Iris pigment epithelial cell (primary cell): ENCODE measurements at places on chromosomes 12 and 14.
A peak's percentile ranks its signal among the peaks of the same experiment; 100 is the strongest.

DNA sequence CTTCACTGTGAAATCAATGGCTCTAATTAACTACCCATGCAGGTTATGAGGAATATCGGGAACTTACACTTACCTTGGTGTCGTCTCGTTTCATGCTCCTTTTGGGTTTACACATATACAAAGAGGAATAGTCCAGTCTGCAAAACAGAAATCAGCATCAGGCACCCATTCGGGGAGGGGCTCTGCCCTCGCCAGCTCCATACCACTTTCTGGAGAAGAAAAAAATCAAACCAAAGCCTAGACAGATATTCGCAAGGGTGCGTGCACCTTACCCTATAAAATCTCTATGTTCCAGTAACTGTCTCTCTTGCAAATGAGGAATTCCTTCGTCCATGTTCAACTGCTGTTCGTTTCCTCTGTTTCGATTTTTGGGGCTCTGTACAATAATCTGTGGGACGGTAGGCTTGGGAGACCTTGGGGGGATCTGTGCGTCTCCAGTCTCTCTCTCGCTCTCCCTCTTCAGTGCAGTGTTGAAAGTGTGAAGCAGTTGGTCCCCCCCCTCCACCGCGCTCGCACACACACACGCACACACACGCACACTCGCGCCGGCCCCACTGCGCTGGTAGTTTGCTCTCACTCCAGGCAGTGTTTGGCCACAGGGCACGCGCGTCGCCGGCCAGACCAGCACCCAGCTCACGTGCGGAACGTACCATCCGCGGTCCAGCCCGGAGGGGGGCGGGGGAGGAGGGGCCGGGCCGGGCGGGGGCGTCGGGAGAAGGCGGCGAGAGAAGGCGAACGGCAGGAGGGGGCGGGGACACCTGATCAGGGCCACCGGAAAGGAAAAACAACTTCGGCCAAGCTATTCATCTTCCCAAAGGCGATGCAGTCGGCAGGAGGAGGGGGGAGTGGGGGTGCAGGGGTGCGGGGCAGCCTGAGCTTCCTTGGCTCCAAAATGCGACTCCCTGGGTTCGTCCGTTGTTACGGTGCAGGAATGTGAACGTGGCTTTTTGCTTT lies at the start of gene BHLHE41:
TSS of gene BHLHE41 (minus strand) at position 592 of the 954 bp plus-strand sequence. CDS start at position 334, 258 bp downstream.
- peak; percentile 67 for DNase-seq

GRCh38 chr14:35201066-35201465 lies 78.7 kb downstream of the PRORP start:
- no peak for DNase-seq

- DNase-seq = no peak
These were observed 66.9 kb downstream of the CMKLR1 start for GRCh38 chr12:108271951-108272872.

GRCh38 chr12:129815846-129816245 lies 88.0 kb downstream of the TMEM132D start:
- DNase-seq = no peak
